Activated T-helper 1 cell treated with Interleukin-2 at 50 U/mL for 16 hours (primary cell): ENCODE measurements at places on chromosomes 5 and 9.

DNA sequence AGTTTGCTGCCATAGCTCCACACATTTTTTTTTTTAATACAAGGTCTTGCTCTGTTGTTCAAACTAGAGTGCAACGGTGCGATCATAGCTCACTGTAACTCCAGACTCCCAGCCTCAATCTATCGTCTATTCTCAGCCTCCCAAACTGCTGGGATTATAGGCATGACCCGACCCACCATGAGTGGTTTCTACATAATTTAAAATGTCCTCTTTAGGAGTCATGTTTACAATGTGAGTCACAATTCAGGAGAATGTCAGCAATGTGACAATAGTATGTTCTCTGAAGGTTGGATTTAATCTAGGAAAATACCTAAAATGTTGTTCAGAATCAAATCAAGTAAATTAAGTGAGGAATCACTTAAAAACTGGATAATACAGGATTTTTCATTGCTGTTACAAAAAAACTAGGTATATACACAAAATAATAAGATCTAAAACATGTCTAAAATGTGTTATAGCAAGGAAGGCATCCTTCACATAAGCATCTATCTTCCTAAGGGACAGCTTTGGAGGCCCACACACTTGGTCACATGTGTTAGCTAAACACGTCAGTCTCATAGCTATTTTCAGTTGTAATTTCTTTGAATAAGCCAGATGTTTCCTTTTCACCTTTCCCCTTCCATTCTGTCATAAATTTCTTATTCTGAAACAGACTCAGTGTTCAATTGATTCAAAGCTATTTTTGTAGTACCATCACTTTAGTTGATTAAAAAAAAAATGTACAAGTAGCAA is 30.0 kb upstream of the ELAVL2 start:
- no peak for DNase-seq

- no peak for DNase-seq
Observed at GRCh38 chr9:109251080-109251775, 69.6 kb downstream of the EPB41L4B start.

DNA sequence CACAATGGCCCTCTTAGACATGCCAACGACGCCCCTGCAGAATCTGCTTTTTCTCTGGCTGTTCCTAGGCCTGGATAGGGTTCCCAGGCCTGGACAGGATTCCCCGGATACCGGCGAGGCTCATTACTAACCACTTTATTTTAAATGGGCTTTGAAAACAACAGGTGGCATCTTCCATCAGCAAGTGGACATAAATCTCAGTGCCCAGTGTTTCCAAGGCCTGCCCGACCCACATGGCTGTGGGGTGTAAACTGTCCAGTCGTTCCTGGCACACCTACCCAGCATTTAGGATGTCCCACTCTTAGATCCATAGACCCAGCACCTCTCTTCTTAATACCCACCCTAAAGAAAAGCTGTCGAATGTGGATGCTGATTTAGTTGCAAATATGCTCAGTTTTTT is 896 bp downstream of the CMBL start:
- DNase-seq, result no peak

- DNase-seq, result no peak
Observed at GRCh38 chr9:343773-344172, 129.1 kb downstream of the DOCK8 start.

DNA sequence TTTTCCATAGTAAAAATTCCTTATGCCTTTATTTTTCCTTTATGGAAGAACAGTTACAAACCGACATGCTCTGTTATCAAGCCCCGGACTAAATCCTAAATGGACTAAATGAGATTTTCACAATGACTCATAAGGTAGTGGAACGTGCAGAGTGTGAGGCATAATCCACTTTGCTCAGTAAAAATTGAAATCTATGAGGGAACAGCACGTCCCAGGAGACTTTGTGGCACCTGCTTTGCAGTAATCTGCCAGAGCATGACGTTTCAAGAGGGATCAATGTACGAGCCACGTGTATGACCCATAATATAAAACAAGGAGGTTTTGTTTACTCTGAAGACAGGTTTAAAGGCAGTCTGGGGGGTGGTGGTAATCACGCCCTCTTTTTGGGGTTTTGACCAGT is 83.8 kb upstream of the GNA14 start:
- DNase-seq, result no peak

DNA sequence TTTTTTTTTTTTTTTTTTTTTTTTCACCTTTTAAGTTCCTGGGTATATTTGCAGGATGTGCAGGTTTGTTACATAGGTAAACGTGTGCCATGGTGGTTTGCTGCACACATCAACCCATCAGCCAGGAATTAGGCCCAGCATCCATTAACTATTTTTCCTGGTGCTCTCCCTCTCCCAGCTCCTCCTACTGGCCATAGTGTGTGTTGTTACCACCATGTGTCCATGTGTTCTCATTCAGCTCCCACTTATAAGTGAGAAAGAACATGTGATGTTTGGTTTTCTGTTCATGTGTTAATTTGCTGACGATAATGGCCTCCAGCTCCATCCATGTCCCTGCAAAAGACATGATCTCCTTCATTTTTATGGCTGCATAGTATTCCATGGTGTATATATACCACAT is 350.5 kb downstream of the MAN2A1 start:
- no peak for DNase-seq

GRCh38 chr9:20753761-20754160 is 69.7 kb downstream of the FOCAD start:
- no peak for DNase-seq

DNA sequence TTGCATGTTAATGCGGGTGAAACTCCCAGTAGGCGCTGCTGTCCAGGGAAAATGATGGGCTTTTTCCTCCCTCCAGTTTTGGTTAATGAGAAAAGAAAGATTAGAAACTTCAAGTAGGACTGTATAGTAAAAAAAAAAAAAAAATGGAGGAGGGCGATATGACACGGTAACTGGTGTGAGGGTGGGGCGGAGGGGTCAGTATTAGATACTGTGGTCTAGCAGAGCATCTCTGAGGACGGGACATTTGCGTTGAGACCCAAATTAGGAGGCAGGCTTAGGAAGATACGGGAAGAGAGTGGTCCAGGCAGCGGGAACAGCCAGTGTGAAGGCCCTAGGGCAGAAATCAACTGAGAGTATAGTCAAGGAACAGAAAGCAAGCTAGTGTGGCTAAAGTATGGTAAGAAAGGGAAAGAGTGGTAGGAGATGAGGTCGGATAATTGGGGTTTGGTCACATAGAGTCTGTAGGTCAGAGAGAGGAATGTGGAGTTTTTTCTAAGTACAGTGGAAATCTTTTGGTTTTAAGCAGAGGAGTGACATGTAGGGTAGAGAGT is 707 bp downstream of the RMND5B start:
- no peak for DNase-seq

GRCh38 chr9:131657037-131657377 is 82.9 kb downstream of the RAPGEF1 start:
- DNase-seq, result no peak

- DNase-seq, result no peak
Observed at GRCh38 chr5:54457094-54457862, 1.8 kb downstream of the HSPB3 start.

- DNase-seq, result no peak
Observed at GRCh38 chr5:109316634-109317033, 93.1 kb downstream of the PJA2 start.

DNA sequence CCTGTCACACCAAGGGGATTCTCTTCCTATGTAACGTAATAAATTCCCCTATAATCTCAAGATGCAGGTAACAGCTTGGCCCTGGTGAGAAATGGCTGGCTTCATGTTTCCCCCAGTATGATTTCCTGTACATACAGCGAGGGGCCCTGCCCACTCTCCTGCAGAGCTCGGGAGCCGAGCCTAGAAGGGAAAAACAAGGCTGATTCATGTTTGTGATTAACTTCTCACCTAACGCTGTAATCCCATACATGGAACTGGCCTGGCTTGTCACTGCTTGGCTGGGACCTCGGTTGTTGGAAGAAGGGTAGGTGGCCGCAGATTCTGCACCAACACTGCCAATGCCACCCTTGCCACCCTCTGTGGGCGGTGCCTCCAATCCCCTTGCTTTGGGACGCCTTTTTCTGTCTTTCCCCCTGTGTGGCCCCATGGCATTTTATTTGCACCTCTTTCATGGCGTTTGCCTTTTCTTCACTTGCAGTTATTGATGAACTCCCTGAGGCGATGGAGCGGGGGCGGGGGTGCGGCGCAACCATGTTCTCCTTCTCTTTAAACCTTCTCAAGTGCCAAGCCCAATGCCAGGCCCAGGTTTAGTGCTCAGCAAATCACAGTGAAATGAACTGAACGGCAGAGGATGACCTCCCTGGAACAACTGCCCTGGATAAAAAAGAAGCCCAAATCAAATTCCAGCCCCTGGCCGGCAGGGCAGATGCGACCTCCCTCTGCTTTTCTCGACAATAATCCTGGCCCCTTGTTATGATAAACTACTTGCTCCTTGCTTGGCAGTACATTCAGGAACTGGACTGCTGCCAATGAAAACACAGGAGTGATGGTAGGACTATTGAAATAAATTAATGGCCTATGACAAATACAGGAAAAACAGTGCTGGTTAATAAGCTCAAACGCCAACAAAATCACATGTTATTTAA is 108.1 kb downstream of the TMEM174 start:
- DNase-seq, result no peak

DNA sequence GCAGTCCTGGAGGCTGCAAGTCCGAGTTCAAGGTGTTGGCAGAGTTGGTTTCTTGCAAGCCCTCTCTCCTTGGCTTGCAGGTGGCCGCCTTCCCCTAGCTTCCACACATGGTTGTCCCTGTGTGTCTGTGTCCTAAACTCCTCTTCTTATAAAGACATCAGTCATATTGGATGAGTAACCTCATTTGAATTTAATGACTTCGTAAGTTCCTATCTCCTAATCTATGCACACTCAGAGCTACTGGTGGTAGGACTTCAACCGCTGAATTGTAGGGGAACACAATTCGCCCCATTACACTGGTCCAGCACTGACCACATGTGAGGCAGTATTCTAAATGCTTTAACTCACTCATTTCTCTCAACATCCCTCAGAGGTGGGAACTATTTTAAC is 25.9 kb upstream of the ADAMTS2 start:
- no peak for DNase-seq

DNA sequence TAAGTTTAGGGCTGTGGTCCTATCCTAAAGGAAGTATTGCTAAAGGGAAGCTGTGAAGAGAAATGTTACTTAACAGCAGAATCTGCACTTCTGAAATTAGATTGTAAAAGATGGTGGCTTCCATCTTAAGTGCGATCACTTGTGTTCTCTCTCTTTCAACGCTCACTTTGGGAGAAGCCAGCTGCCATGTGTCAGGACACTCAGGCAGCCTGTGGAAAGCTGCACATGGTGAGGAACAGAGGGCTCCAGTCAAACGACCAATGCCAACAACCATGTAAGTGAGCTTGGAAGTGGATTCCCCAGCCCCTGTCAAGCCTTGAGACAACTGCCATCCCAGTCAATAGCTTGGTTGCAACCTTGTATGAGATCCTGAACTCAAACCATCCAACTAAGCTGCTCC is 51.7 kb upstream of the GLRX start:
- DNase-seq, result no peak

GRCh38 chr5:81948349-81948748 is 23.5 kb upstream of the ATG10 start:
- no peak for DNase-seq

DNA sequence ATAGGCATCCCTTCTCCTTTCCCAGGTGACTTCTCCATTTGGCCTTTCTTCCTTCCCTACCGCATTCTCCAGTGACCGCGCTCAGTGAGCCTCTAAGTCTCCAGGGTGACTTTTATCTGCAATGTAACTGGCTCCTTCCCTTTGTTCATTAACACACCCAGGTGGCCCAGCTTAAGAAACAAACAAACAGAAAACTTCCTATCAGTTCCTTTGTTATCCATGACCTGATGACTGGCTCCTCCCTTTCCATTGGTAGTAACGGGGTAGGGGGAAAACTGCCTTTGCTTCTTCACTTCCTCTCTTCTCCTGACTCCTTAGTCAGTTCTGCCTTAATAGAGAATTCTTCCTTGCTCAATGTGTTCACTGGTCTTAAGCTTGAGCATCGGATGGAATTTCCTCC is 7.0 kb upstream of the SH3GL2 start:
- DNase-seq, result no peak

- no peak for DNase-seq
Observed at GRCh38 chr9:84772511-84772910, 103.0 kb downstream of the NTRK2 start.

- no peak for DNase-seq
Observed at GRCh38 chr5:157544623-157544989, 31.0 kb downstream of the ADAM19 start.

DNA sequence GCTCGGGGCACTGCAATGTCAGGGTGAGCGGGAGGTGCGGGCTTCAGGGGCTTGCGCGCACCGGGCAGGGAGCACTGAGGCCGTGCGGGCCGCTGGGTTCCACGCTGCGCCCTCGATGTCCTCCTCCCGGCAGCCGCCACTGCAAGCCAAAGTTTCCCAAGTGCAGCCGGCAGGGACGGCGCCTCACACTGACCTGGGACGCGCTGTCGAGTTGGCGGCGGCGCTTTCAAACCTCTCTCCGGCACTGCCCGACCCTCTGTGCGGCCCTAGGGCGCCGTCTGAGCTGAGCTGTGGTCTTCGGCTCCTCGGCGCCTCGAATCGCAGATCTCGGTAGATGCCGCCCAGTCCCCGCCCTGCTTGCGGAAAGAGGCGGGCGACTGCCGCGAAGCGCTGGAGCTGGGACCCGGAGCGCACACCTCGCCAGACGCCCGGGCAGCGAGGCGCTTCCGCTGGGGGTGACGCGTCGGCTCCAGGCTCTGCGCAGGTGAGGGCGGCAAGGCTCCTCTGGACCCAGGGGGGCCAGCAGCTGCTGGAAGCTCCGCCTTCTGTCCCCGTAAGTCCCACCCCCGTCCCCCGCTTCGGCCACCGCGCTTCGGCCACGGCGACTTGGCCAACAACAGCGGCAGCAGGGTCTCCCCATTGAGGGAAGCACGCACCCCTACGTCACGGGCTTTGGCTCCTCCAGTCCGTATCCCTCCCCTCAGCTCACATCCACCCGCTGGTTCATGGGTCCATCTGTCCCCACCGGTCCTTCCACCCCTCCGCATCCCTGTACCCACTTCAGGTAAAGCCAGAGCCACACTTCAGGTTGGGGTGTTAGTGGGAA is at the start of gene ANKRD34B:
ANKRD34B (minus strand) TSS at position 320 of the 826 bp plus-strand sequence. CDS start 10,261 bp downstream, outside the sequence.
- no peak for DNase-seq

DNA sequence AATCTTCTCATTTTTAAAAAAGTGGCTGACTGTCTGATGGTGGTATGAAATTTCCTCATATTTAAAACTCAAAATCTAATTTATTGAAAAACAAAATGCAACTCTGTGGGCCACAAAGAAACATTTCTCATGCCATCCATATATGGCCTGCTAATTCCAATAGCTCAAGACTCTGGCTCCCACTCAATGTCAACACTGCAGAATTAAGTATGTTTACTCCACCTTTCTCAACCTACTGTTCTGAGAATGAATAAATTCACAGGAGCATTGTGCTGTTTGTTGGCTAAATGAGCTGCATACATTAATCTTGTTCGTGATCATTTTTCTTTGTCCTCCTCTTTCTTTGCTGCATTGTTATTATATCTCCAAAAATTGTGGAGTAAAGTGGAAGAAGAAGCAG is 79.5 kb upstream of the GABRG2 start:
- no peak for DNase-seq

GRCh38 chr5:33576726-33577590 is 136.2 kb downstream of the TARS1 start:
- no peak for DNase-seq
